ENCODE measurements at places on chromosomes 7 and 10. TPM values are rescaled to one million over a fixed set of nuclear protein-coding genes. Genes with fewer than 3 reads are reported as not detected.

GRCh38 chr10:4810092-4810491 lies 15.9 kb upstream of the AKR1E2 start:
- DNase-seq: no peak

- no peak for DNase-seq
Measured at GRCh38 chr7:1040790-1041189, 3.6 kb upstream of the GPR146 start.

The SYT15 gene
- total RNA-seq: 0.07 TPM

The CNPY1 gene
- total RNA-seq: not detected

The SPDYE11 gene
- not detected for total RNA-seq

DNA sequence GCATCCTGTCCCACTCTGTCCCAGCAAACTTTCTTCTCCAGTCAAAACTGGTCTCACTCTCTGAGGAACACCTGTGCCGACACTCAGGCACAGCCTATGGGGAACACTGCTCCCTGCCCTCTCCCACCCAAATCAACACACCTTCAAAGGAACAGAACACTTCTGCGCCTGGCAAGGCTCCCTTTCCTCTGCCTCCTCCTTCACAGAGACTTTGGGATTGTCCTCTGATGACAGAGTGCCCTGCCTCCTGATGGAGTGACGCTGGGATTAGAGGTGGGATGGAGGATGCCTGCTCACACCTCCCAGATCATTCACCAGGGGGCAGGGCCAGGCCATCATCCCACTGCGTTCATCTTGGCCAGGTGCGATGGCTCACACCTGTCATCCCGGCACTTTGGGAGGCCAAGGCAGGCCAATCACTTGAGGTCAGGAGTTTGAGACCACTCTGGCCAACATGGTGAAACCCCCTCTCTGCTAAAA lies 26.5 kb downstream of the KLF6 start:
- no peak for DNase-seq

DNA sequence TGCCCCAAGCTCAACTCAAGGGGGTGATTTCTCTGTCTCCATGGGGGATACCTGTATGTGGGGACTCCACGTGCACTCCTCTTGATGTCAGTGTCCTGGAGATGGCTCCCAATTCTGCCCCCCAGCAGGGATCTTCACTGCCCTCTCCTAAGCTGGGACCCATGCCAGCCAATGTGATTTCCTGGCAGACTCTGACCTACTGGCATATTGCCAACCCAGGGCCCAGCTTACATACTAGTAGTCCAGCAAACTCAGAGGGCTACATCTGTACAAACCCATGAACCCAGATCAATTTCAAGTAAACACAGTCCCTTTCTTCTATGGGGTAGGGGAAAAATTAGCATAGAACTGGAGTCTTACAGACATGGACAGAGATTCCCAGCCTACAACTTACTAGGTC lies 26.2 kb upstream of the BMPR1A start:
- no peak for DNase-seq

GRCh38 chr7:4202154-4202736 lies 479.9 kb upstream of the FOXK1 start:
- DNase-seq: no peak

DNA sequence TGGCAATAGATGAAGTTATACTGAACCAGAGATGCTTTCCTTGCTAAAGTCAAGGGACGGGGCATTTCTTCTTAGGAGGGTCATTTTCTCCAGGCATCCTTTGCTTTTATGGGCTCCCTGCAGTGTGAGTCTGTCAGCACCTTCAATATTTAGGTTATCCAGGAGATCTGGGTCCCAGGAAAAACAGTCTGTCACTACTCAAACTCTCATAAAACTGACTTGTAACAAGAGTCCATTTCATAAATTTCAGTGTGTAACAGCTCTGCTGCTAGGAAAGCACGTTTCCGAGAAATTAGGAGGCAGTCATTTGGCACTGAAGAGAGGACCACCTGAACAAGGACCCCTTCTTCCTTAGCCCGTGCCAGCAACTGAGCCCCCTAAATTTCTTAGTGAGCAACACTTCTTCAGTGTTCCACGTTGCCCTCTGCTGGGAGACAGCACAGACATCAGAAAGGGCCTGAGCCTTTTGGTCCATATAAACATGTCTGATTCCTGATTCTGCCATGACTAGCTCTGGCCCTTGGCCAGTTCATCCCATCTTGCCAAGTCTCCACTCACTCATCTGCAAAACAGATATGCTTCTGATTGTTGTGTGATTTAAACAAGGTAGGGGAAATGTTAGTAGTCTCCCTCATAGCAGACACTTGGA lies 7.2 kb downstream of the GCC1 start:
- DNase-seq: no peak

The APBB1IP gene
- total RNA-seq: 0.07 TPM

DNA sequence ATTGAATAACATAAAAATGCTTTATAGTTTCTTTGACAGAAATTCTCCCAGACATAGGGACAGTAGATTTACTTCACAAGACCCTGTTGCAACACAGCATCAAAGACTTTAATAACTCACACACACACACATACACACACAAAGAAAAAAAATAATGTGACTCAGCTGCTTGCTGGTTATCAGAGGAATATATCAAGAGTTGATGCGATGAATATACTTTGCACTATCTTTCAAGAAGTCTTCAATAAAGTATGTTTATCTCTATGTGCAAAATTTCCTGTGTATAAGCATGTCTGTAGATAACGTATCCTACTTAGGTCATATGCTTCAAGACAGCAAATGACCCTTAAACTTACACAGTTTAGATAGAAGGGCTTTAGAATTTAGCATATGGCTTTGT lies 243.1 kb downstream of the ARL4A start:
- no peak for DNase-seq

DNA sequence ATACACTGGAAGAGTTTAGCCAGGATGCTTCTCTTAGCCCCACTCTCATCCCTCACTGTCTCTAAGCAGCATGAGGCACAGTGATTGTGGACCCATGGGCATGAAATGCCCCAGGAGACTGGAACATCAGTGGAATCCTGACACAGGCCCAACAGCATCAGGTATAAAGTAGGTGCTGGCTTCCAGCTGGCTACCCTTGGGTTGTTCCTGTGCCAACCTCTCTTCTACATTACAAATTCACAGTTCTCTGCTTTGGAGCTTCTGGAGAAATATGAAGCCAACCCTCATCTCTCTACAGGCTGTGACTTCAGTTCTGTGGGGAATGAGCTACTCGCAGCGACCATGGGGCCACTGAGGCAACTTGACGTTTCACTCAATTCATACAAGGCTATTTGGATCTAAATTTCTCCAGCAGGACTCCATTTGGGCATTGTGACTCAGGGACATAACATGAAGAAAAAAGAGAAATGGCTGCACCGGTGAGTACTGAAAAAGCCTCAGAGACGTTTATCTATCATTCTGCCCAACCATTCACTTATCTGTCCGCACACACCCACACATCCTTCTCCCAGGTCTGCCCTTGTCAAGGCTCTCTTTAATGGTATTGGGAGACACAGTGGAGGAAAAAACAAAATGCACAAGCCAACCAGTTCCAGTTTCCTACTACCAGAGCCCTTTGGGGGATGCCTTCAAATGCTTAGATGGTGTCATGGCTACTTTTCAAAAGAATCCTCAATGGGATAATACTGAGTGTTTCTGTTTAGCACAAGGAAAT lies 35.4 kb upstream of the TM9SF3 start:
- no peak for DNase-seq

The ZNF727 gene
- total RNA-seq: not detected

DNA sequence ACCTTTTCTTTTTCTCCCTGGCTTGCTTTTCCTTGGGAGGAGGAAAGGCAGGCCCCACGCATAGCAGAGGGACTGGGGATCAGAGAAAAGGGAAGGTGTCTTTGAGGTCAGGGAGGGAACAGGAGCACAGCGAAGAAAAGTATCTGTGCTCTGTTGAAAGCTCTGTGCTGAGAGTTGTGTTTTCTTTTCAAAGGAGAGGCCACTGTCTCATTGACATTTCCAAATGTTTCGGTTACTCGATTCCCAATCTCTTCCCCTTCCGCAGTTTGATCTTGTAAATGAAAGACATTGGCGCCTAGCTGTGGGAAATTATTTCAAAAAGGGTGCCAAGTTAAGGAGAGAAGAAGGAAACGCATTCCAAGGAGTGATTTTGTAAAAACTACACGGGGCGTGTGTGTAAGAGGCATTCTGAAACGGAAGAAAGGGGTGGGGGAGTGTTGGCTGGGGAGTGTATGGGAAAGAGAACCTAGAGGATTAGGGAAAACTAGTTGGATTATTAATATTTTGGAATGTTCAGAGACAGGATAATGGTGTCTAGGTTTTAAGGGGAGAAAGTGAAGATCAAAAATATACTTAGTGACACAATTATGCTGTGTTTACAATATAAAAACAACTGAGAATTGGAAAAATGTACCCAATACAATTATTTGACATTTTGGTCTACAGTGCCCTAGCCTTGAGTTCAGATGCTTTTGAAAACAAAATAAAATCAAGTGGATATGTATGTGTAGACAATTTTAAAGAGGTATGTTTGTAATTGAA lies 708 bp downstream of the KLHDC10 start:
- DNase-seq: no peak

The HPS6 gene
- 31.5 TPM for total RNA-seq

The FAM237B gene
- not detected for total RNA-seq

DNA sequence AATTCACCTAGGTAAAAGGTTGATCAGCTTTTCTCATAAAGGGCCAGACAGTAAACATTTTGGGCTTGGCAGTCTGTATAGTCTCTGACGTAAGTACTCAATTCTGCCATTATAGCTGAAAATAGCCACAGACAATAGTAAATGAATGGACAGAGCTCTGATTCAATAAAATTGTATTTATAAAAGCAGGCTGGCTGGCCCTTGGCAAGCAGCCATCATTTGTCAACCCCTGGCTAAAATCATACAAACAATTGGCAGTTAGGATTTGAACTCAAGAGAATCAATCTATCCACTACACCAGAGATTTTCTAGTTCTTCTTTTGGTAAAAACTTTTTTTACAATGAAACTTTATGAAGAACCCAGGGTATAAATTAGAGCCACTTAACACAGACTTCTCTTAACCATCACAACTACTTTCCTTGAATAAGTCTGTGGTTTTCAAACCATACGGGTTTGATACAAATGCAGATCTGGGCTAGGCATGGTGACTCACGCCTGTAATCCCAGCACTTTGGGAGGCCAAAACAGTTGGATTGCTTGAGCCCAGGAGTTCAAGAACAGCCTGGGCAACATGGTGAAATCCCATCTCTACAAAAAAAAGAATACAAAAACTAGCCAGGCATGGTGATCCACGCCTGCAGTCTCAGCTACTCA lies 124.5 kb downstream of the SLC16A9 start:
- DNase-seq: no peak

- DNase-seq: no peak
Measured at GRCh38 chr7:134191876-134192275, 64.7 kb downstream of the LRGUK start.

The GPR15LG gene
- total RNA-seq: not detected

DNA sequence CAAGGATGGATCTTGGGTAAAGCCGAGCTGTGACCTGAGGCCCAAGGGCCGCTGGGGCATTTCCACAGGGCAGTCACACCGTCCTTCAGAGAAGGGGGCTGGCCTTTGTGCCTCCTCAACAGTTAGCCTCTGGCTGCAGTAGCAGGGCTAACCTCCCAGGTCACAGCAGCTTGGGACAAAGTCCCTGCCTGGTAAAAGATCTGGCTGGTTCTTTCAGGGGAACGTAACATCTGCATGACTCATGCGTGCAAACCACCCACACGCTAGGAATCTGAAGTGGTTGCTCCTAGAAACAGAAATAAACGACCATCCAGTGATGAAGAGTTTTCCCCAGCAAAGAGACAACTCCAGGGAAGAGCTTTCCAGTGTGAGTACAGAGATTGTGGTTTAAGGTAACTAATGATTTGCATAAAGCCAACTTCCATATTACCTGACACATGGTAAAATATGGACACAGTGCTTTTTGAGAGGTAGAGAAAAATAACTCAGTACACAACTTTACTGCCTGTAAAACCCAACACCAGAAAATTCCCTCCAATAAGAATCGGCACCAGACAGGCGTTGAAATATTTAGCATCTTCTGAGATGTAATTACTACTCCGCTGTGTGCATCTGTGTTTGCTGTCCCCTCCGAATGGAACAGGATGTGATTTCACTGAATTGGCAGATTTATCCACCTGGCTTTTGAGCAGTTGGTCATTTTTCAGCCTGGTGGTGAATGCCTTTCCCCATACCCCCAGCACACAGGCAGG lies 84.9 kb upstream of the ADRB1 start:
- peak; percentile 89 for DNase-seq

The MMP21 gene
- 0.07 TPM for total RNA-seq

- DNase-seq: no peak
Measured at GRCh38 chr10:105383978-105384377, 742.9 kb downstream of the SORCS3 start.

- no peak for DNase-seq
Measured at GRCh38 chr7:132866144-132866531, 215.8 kb downstream of the CHCHD3 start.

GRCh38 chr7:66667023-66667728 lies 38.5 kb downstream of the KCTD7 start:
- DNase-seq: no peak

The H2BK1 gene
- not detected for total RNA-seq

- peak; percentile 82 for DNase-seq
Measured at GRCh38 chr7:156751319-156751718, 110.7 kb downstream of the RNF32 start.

The GLRX3 gene
- total RNA-seq: 192 TPM

DNA sequence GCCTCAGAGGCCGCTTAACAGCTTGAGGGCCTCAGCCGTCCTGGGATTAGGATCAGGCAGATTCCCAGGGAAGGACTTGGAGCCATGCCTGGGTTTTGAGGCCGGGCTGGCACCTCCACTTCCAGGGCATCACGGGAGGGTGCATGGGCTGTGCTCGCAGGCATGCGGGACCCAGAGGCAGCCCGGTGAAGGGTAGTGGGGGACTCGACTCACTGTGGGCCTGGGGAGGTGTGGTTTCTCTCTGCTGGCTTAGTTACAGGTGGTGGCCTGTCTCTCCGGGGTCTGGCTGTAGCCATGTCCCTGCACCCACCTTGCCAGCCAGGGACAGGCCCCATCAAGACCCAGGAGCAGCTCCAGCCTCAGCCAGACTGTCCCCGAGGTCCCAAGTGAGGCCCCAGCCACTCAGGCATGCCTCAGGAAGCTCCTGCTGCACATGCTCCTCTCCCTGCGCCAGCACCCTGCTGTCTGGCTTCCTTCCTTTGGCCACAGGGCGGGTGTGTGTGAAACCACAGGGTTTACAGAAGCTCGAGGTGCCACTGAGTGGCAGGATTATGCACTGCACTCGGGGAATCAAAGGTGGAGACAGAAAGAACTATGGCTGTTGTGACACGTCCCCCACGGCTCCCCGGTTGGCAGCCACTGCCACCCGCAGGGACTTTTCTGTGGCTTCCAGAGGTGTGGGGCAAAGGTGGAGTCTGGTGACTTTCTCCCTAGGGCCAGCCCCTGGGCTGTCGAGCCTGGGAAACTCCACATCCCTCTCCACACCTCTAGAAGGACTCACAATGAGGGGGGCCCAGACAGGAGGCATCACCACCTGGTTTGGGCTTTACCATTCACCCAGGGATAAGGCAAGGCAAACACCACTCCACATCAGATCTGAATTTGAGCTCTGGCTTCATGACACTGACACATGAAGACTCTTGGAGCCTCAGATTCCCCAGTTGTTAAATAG lies 19.7 kb downstream of the GOLGA7B start:
- peak; percentile 69 for DNase-seq
